ENCODE measurements at places on chromosomes 1 and 21. TPM values are rescaled to one million over a fixed set of nuclear protein-coding genes. Genes with fewer than 3 reads are reported as not detected.

DNA sequence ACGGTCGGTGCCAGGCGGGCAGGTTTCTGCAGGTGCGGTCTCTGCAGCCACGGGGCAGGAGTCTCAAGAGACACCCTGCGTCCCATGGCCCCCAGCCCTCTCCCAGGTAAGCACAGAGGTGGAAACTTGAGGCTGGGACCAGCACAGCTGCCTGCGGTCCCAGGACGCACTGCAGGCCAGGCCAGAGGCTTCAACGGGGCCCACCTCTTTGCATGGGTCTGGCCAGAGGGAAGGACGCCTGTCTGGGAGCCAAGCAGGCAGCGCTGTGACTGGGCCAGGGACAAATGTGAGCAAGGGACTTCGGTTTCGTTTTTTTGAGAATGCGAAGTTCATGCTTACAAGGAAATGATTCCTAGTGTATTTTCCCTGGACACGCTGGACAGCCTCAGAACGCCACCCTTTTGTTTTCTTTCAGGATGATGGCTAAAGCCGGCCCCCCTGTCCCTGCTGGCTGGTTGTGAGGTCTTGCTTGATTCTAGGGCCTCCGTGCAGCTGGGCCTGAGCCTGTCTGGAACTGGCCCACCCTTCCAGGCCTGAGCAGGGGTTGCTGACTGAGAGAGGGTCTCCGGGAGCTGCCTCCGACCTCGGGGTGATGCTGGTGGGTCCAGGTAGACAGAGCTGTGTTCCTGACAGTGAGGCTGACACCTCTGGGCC lies 38.3 kb downstream of the MORN1 start:
- H3K4me3 ChIP-seq, result peak overlapping the region; percentile 32
- H3K27ac ChIP-seq, result peak overlapping the region; percentile 82
- peaks cover under 1% of the 10 kb centered on the region for H3K36me3 ChIP-seq
- no peak for DNase-seq
- no peaks in the 10 kb centered on the region for H3K27me3 ChIP-seq

- H3K27ac ChIP-seq, result no peak overlapping the region
- no peaks in the 10 kb centered on the region for H3K27me3 ChIP-seq
- H3K36me3 ChIP-seq, result no peaks in the 10 kb centered on the region
- no peak for DNase-seq
- H3K4me3 ChIP-seq, result no peak overlapping the region
Measured at GRCh38 chr21:26366781-26367180, 196.2 kb upstream of the APP start.

GRCh38 chr1:26705788-26706311 lies 10.0 kb downstream of the ARID1A start:
- no peaks in the 10 kb centered on the region for H3K36me3 ChIP-seq
- no peaks in the 10 kb centered on the region for H3K27me3 ChIP-seq
- H3K4me1 ChIP-seq, result peaks cover 92% of the 10 kb centered on the region
- peak overlapping the region; percentile 21 for H3K4me3 ChIP-seq

Gene MYBPH
- not detected for total RNA-seq

Gene TRMT1L
- total RNA-seq, result 18.7 TPM

GRCh38 chr1:163747855-163748254 lies 426.1 kb downstream of the NUF2 start:
- H3K4me1 ChIP-seq, result no peaks in the 10 kb centered on the region
- no peak overlapping the region for H3K27ac ChIP-seq
- H3K4me3 ChIP-seq, result no peak overlapping the region

DNA sequence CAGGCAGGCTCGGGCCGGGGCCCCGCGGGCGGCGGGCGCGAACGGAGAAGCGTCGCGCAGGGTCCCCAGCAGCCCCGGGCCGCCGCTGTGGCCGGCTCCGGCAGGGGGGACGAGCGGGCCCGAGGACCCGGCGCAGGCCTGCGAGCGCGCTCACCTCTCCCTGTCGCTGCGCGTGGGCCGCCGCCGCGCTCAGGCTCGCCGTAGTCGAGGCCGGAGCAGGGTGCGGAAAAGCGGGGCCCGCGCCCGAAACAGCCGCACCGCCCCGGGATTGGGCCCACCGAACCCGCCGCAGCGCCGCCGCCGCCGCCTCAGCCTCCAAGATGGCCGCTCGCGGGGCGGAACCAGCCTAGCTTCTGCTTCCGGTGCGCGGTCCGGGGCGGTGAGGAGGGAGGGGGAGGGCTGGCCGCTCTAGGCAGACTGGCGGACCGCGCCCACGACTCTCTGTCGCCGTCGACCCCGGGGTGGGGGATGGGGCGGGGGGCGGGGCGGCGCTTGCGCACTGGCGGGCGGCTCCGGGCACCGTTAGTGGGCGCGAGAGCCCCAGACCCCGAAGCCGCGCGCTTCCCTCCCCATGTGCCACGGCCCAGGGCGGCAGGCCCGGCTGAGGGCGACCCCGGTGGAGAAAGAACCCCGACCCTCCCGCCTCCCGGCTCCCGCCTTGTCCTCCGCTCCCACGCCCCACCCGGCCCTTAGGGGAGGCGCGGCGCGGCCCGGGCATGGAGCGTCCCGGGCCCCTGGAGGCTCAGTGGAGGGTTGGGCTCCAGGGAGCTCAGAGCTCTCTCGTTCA lies at the start of gene UBE2J2:
Gene UBE2J2, minus strand, starts transcription at position 343 of the 787 bp plus-strand sequence. CDS start 5,862 bp downstream, outside the sequence.
- H3K36me3 ChIP-seq, result no peaks in the 10 kb centered on the region
- peak; percentile 81 for DNase-seq
- no peaks in the 10 kb centered on the region for H3K27me3 ChIP-seq
- H3K27ac ChIP-seq, result peak within 1 kb of the TSS; percentile 58

Gene SELP
- total RNA-seq, result 43.2 TPM

Gene WNT4
- not detected for total RNA-seq

DNA sequence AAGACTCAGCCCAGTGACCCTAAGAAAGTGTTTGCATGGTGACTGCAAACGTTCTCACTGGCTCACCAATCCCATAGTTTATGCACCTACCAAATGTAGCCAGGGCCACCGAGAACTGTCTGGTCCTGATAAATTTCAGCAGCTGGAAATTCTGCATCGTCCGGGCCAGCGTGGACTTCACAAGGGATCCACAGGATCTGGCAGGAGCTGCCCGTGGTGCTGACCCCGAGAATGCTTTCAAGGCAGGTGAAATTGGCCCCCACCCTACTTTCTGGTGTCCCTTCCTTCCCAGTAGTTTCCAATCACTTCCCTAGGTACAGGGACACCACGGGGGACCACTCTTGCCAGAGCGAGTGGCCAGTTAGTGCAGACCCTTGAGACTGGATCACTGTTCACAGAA lies 26.2 kb downstream of the UBASH3A start:
- H3K4me3 ChIP-seq, result no peak overlapping the region
- H3K36me3 ChIP-seq, result no peaks in the 10 kb centered on the region
- no peaks in the 10 kb centered on the region for H3K4me1 ChIP-seq

GRCh38 chr1:54153535-54154439 lies 987 bp upstream of the CDCP2 start:
- peak overlapping the region; percentile 55 for H3K4me3 ChIP-seq
- DNase-seq, result peak; percentile 25
- H3K27ac ChIP-seq, result peak overlapping the region; percentile 64
- H3K4me1 ChIP-seq, result peaks cover 14% of the 10 kb centered on the region

DNA sequence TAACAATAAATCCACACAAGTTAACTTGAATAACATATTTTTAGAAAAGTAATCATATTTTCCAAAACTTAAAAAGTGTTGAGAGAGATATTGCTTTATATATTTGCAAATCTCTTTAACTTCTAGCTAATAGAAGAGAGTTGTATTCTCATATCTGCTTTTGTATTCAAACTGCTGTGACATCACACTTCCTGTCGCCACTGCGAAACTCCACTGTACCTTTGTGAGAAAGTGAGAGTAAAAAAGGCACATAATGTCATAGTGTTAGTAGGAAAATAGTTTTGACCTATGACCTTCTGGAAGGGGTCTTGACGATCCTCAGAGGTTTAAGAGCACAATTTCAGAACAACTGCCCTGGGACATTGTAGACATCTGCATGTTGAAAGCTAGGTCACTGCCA lies 21.6 kb downstream of the AK5 start:
- H3K36me3 ChIP-seq, result no peaks in the 10 kb centered on the region
- H3K4me3 ChIP-seq, result no peak overlapping the region
- H3K4me1 ChIP-seq, result no peaks in the 10 kb centered on the region
- DNase-seq, result no peak
- no peak overlapping the region for H3K27ac ChIP-seq
- no peaks in the 10 kb centered on the region for H3K27me3 ChIP-seq

DNA sequence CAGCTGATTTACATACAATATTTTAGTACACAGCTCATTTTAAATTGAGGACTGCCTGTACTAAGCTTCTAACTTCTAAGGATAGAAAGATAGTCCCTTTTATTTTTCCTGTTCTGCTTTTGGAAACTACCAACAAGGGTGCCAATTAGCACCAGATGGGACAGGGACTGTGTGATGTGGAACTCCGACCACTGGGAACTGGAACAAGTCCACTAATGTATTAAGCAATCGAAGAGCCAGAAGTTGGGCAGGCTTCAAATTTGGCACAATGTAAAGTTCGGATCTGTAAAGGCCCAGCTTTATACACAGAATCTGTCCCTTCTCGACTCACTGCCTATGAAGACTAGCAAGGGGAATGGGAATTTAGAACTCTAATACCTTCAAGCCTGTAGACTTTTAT lies 149.3 kb downstream of the ZC3H11B start:
- no peaks in the 10 kb centered on the region for H3K4me1 ChIP-seq
- no peaks in the 10 kb centered on the region for H3K36me3 ChIP-seq
- no peak overlapping the region for H3K4me3 ChIP-seq
- no peak for DNase-seq
- H3K27me3 ChIP-seq, result no peaks in the 10 kb centered on the region

Gene DDAH1
- 55.4 TPM for total RNA-seq

GRCh38 chr21:19529031-19529430 lies 1125.4 kb upstream of the TMPRSS15 start:
- no peak for DNase-seq
- no peak overlapping the region for H3K27ac ChIP-seq
- no peaks in the 10 kb centered on the region for H3K4me1 ChIP-seq
- H3K4me3 ChIP-seq, result no peak overlapping the region
- H3K36me3 ChIP-seq, result no peaks in the 10 kb centered on the region

DNA sequence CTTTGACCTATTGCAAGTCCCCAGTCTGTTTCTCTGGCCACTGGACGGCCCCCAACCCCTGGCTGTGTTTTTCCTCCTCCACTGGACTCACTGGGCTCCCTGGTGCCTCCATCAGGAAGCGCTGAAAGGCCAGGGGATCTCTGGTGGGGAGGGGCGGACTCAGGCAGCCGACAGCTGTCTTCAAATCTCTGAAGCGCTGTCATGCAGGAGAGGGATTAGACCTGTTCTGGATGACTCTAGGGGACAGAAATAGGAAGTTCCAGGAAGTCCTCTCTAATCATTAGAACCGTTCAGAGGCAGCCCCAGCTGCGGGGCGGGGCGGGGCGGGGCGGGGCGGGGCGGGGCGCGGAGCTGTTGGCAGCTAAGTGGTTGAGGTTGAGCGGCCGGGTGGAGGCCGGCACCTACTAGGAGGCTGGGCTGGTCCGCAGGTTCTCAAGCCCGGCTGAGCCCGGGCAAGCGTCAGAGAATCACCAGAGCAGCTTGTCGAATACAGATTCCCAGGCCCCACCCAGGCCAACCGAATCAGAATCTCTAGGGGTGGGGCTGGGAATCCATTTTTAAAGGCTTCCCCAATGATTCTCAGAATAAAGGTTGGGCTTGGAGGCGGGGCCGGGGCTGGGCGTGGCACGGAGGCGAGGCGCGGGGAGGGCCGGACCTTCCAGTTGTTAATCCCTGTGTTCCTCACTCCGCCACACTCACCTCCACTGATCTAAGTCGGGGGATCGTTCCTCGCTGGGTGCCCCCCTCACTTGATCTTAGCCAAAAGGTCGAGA lies 11.4 kb upstream of the PHLDA3 start:
- peak overlapping the region; percentile 65 for H3K27ac ChIP-seq
- H3K4me3 ChIP-seq, result peak overlapping the region; percentile 68
- no peak for DNase-seq
- no peaks in the 10 kb centered on the region for H3K27me3 ChIP-seq
- H3K4me1 ChIP-seq, result peaks cover 39% of the 10 kb centered on the region
- H3K36me3 ChIP-seq, result peaks cover 16% of the 10 kb centered on the region

DNA sequence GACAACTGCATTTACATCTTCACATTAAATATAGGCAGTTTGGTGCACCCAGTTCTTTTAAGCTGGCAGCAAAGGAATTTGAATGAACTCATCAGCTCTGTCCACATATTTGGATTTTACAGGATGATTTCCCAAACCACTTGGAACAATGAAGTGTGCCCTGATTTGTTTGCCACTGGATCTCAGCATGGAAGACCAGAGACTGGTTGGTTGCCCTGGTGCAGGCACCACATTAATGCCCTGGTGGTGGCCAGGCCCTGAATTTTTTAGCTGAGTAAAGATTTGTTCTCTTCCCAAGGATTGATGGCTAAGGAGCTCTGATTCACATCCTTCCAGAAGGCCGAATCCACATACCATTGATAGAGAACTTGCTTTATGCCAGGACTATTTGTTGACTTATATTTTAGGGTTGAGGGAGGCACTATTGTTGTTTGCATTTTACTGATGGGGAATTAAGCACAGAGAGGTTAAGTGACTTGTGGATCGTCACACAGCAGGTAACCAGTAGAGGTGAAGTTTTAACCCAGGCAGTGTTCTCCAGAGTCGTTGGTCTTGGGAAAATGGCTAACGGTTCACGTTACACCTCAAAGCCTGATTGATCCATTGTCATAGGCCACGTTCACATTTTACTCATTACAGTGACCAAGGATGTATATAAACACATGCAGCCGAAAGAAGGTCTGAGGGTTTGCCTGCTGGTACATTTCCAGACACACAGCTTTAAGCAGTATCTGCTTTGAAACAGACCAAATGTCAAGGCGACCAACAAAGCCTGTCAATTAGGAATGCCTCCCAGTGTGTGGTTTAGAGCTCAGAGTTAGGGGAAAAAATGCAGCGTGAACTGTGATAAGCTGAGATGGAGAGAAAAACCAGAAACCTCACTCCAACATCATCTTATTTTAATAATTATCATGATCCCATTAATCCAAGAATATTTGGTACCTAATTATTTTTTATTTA lies 50.7 kb downstream of the KAZN start:
- no peak overlapping the region for H3K27ac ChIP-seq
- H3K4me3 ChIP-seq, result no peak overlapping the region
- DNase-seq, result no peak
- H3K4me1 ChIP-seq, result no peaks in the 10 kb centered on the region

Gene DESI2
- total RNA-seq, result 52.8 TPM

Gene GCSAML
- total RNA-seq, result 0.42 TPM

DNA sequence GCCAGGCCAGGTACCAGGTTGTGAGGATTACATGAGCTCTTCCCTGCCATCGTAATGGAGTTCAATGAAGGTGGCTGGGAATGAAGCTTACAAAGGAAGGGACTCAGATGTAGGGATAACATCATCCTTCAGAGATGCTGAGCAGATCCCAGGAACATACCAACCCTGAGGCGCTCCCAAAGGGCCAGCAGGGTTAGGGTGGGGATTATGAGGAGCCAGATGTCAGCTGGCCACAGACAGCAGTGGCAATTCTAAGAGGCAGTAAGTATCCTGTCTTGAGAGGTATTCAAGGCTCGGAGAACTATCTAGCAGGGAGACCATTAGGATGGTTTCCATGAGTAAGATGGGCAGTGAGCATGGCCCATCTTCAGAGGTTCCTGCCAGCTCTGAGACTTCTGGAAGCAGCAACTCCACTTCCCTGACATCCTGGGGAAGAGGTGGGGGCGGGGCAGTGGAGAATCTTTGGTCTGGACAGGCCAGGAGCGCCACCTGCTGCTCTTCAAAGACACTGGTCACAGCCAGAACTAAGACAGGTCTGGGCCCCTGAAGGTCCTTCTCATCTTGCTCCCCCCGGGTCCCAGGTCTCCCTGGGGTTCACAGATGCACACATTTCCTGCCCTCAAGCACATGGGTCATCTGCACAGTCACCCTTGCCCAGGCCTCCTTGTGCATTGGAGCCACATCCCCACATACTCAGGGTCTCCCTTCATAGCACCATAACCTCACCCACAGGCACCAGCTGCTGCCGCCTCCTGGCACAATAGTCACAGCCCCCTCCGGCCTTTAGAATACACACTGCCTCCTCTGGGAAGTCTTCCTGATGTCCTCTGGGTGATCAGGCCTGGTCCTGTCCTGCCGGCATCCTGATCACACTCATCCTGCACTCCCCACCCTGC lies 2.7 kb upstream of the SDC3 start:
- H3K27me3 ChIP-seq, result no peaks in the 10 kb centered on the region
- DNase-seq, result peak; percentile 72
- no peak overlapping the region for H3K27ac ChIP-seq
- no peak overlapping the region for H3K4me3 ChIP-seq
